ENCODE measurements at places on chromosomes 7 and 10.

DNA sequence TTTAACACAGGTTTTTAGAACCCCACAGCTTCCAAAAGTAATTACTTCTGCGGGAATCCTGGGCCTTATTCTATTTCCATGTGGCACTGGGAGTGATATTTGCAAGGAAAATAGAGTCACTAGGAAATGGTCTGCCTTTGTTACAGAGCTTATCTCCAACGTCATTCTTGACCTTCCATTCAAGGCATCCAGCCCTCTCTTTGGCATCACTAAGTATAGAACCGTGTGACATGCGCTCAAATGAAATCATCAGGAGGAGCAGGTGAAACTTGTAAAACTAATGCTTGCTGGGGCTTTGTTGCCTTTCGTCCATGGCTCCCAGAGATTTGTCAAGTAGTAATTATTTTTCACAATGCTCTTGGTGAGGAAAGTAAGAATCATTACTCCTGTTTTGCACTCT lies 73.4 kb downstream of the PAPSS2 start:
- no peak for DNase-seq

- DNase-seq, result no peak
These were observed 34.9 kb downstream of the PRKAR2B start for GRCh38 chr7:107079212-107079940.

GRCh38 chr7:47147213-47147631 lies 434.7 kb downstream of the TNS3 start:
- no peak for DNase-seq

DNA sequence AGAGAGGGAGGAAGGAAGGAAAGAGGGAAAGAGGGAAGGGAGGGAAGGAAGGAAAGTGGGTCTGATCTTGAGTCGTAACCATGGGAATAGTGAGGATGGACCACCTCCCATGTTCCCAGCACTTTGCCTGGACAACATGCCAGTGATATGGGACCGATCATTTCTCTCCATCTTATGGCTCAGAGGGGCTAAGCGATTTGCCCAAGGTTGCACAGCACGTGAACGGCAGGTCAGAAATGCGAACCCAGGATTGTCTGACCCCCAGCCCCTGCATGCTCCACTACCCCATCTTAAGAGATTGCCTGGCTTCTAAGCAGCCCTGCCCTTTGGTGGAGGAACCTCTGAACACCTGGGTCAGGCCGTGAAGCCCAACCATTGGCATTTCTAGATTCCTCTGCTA lies 109.0 kb upstream of the CARD11 start:
- DNase-seq, result no peak

GRCh38 chr10:57654856-57655255 lies 612.8 kb downstream of the IPMK start:
- no peak for DNase-seq

DNA sequence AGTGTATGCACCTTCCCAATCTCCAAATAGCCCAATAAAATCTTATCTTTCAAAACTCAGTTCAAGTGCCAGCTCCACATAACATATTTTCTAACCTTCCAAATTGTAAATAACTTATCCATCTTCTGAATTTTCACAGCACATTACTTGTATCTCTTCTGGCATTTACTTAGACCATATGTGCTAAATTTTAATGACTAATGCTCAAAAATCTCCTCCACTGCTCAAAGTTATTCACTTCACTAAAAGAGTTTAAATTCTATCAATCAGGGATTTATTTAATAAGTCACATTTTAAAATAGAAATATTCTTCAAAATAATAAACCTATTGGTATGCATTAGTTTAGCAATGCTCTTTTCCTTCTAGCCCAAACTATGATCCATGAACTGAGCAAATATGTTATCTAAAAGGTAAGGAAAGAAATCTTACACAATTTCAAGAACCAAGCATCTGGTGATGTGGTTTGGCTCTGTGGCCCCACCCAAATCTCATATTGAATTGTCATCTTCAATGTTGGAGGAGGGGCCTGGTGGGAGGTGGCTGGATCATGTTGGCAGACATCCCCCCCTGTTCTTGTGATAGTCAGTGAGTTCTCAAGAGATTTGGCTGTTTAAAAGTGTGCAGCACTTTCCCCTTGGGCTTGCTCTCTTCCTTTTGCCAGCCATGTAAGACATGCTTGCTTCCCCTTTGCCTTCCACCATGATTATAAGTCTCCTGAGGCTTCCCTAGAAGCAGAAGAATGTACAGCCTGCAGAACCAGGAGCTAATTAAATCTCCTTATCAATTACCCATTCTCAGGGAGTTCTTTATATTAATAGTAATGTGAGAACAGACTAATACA lies 28.1 kb upstream of the GPR22 start:
- DNase-seq, result no peak

GRCh38 chr7:125241548-125241947 lies 311.9 kb upstream of the POT1 start:
- DNase-seq, result no peak

- DNase-seq, result no peak
These were observed 126.8 kb upstream of the PCLO start for GRCh38 chr7:83289419-83289993.

DNA sequence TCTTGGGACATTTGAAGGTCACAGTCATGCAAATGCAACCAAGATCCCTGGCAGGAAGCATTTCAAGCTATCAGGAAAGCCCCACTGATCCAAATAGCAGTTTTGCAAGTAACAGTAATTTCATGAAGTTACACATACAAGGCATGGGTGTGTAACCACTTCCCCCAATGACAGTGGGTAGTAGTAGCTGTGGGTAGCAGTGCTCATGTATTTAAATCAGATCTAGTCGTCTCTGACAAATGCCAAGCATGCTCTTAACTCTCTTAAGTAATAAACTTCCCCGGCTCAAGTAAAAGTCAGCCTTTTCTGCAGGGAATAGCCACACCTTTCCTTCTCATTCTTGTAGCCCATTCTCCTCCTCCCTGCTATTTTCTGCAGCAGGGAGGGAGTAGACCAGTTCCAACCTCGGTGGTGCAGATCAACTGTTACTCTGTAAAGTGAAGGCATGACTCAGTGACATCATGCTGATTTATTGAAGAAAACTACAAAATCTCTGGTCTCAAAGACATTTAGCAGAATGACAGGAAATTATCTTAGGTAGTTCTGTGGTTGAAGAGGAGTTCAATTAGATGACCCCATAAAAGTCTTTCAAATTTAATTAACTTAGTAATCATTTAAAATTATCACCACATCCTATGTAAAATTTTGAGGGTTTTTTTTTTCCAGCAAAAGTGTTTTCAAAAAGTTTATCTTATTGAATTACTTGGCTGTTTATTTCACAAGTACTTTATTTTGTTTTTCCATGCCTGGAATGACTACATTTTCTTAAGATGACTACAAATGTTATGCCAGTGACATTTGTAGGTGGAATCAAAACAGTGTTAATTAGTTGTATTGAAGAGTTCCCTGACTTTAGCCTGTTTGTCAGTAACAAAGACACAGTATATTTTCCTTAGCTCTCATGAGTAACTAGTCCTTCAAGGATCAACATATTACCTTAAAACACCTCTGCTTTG lies 568.3 kb downstream of the INHBA start:
- peak; percentile 21 for DNase-seq

DNA sequence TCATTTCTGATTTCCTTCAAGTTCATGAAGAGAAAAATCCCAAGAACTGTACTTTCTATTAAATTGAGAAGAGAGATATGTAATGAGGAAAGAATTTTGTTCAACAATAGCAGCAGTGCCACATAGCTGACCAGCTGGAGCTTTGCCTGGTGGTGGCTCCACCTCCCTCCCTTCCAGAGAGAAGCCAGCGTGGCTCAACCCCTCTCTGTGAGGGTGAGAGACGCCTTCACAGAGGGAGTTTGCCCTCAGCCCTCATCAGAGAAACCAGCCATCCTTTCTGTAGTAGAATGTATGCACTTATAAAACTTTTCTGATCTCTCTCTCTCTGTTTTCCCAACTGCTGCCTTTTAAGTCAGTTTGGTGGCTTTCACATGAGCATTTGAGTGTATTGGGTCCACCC lies 20.5 kb upstream of the COL1A2 start:
- DNase-seq, result no peak

DNA sequence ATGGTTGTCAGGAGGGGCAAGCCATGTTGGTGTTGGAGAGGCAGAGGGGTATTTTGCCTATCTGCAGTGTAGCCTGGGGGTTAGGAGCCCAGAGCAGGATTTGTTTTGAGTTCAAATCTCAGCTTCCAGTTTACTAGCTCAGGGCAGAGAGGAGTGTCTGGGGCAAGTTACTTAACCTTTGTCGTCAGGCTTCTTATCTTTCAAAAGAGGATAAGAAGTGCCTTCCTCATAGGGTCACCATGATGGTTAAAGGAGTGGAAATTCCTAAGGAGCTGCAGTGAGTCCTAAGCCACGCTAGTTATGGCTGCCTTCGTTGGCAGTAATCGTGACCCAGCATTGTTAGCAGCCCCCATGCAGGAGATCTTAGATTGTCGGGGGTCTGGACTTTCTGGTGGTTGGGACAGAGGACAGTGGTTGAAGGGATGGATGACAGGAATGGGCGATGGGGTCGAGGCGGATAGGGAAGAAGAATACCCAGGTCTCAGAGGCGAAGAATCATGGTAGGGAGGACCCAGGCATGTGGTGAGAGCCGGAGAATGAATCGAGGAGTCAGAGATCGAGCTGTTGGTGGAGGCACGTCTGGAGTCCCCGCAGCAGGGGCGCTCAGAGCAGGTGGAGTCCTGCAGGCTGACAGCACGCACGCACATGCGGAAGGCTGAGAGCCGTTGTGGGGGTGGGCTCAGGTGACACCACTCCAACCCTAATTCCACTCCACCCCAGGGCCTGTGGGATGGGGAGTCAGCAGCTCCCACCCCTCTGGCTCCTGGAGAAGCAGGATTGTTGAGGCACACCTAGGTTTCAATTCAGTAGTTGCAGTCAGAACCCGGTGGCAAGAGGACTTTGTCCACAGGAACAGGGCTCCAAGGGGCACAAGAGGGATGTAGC lies 11.6 kb downstream of the ADCK2 start:
- no peak for DNase-seq

GRCh38 chr10:10361301-10361885 lies 656.3 kb upstream of the CELF2 start:
- no peak for DNase-seq

DNA sequence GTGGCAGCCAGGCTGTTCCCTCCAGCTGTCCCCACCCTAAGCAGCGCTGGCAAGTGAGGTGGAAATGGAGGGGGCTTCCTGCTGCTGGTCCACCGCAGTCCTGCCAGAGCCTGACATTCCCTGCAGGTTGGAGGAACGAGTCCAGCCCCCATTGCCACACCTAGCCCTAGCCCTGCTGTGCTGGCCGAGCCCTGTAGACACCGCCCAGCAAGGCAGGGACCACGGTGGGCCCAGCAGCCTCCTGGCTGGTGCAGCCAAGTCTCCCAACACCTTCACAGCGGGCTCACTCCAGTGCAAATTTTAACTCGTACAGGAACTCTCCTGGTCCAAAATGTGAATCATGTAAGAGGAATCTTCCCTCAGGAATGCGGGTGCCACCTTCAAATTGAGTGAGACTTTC lies 116.3 kb downstream of the PAXIP1 start:
- no peak for DNase-seq

DNA sequence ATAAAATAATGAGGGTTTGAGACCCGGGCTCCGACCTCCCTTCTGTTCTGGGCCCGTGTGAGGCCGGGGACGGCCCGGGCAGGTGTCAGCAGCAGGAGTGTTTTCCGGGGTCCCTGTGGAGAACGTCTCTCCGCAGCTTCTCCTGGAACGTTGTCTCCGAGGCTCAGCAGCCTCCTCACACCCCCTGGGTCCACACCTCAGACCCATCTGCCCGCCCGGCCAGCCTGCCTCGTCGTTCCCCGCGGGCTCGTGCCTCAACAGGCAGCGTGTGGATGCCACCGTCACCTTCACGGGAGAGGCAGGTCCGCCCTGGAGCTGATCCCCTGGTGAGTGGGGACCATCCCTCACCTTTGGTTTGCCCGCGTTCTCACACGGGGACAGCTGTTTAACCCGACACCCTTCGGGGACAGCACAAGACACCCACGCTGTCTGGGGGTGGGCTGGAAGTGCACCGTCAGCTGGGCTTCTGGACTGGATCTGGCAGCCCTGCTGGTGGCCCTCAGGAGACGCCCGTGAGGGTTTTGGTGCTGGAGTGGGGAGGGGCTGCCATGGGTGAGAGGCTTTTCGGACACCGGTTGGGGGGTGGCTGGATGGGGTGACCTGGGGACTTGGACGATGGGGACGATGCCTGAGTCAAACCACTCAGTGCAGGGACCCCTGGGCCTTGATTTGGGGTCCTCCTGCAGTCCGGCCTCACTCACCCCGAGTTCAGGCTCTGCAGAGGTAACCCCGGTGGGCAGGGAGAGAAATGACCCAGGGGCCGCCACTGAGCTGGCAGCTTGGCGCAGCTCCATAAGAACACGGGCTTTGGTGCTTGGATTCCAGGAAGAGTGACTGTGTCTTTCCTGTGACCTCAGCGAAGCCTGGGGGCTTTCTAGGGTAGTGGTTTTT lies 131.7 kb downstream of the DNAJB6 start:
- DNase-seq, result no peak

Data from putamen (tissue), 1 donor.